ENCODE measurements at places on chromosomes 5 and 9. TPM values are rescaled to one million over a fixed set of nuclear protein-coding genes. Genes with fewer than 3 reads are reported as not detected.

MYMK gene
- not detected for total RNA-seq

NAIP gene
- total RNA-seq: 3.8 TPM

GEMIN5 gene
- total RNA-seq: 12.1 TPM

CRB2 gene
- not detected for total RNA-seq

CTSV gene
- total RNA-seq: under 0.01 TPM

PCDHGB3 gene
- total RNA-seq: 5.8 TPM
